ENCODE measurements at places on chromosomes 3 and 15.

- no peak for DNase-seq
These were observed 130.1 kb downstream of the EDEM1 start for GRCh38 chr3:5317557-5317956.

GRCh38 chr15:60643555-60643954, 164.6 kb upstream of the ICE2 start:
- no peak for DNase-seq

DNA sequence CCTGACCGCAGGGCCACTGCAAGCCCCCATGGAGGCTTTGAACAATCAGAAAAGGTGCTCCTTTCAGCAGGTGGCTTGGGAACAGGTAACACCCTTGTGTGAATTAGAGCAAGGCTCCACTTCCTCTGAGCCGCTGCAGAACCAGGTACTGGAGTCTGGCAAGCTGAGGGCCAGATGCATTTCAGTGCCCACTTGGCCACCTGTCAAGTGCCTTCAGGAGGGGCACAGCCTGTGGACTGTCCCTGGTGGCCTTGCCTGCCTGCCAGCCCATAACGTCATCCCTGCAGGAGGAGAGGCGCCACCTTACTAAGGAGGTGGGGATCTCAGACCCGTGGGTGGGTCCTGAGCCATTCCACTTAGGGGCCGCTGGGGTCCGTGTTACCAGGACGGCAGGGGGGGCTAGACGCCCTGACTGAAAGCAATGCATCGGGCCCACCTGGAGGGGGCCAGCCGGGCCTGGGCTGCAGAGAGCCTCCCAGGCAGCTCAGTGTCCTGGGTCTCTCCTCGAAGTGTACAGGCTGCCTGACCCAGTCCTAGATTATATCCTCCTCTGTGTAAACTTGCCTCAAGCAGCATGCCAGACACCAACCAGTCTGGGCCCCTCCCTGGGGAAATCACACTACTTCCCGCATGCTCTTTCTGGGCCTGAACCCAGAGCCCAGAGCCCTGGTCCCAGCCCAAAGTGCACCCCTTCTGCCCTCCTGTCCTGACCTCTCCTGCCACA, 16.1 kb downstream of the SPTBN5 start:
- no peak for DNase-seq

DNA sequence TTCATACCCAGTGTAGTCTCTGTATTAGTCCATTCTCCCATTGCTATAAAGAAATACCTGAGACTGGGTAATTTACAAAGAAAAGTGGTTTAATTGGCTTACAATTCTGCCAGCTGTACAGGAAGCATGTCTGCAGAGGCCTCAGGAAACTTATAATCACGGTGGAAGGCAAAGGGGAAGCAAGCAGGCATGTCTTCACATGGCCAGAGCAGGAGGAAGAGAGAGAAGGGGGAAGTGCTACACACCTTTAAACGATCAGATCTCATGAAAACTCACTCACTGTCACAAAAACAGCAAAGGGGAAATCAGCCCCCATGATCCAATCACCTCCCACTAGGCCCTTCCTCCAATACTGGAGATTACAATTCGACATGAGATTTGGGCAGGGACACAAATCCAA, 6.3 kb upstream of the PARP14 start:
- DNase-seq: no peak

- no peak for DNase-seq
These were observed 5.5 kb downstream of the TAGLN3 start for GRCh38 chr3:112004187-112004586.

- DNase-seq: no peak
These were observed 45.3 kb downstream of the TCF12 start for GRCh38 chr15:56963710-56964109.

All from GM04504 (cell line).